ENCODE measurements at places on chromosomes 2 and 18.

- DNase-seq = no peak
These were observed 119.9 kb downstream of the CTIF start for GRCh38 chr18:48658721-48659120.

DNA sequence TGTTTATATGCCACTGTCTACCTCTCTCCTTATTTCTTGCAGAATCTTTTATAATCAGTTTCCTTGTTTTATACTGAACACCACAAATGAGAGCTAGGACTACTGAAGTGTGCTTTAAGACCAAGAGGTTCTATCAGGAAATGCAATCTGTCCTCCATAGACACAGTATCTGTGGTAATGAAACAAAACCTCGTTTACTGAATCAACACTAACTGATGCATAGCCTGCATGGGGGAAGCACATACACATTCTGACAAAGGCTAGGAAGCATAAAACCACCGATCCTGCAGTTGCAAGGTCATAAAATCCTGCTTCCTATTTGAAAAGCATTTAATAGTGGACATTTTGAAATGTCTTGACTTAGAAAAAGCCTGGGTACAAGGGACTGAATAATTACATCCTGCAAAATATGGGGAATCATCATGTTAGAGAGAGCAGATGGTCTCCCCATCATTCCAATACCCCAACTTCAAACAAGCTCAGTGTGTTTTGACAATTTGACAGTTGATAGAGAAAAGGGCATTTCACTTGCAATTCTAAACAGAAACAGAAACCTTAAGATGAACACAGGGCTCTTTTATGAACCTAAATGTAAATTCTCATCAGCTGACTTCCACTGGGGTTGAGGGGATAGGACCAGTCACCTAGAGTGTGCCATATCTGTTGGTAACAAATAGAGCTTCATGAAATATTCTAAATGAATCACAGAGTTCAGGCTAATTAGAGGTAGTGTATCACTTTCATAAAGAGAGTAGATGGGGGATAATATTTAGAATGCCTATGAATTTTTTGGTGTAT lies 1845.6 kb upstream of the PIK3C3 start:
- DNase-seq = no peak

DNA sequence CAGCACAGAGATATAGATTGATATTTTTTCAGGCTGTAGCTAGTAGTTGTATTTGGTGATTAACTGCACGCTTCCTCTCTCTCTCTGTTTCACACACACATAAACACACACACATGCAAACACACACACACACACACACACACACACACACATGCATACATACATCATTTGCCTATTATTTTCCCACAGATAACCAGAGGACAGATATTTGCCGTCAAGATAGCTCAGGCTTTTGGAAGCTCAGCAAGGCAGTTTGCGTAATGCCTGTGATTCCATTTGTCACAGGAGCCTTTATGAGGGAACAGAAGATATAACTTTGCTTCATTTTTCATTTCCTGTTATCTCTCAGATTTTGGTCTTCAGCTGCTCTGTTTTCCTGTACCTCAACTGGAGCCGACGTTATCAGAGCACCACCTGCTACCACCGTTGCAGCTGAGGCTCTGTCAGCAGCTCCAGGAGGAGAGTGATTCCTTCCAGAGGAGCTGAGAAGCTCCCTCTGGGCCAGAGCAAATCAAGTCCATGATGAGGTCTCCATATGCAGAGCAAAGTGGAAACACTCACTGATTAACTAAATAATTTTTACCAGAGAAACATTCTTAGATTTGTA lies 341.9 kb upstream of the PIK3C3 start:
- DNase-seq = no peak

- no peak for DNase-seq
These were observed 36.8 kb downstream of the NPAS2 start for GRCh38 chr2:100856732-100857131.
